Karpas-422 (cell line): ENCODE measurements at places on chromosomes 1 and 21. TPM values are rescaled to one million over a fixed set of nuclear protein-coding genes. Genes with fewer than 3 reads are reported as not detected.
A peak's percentile ranks its signal among the peaks of the same experiment; 100 is the strongest.

DNA sequence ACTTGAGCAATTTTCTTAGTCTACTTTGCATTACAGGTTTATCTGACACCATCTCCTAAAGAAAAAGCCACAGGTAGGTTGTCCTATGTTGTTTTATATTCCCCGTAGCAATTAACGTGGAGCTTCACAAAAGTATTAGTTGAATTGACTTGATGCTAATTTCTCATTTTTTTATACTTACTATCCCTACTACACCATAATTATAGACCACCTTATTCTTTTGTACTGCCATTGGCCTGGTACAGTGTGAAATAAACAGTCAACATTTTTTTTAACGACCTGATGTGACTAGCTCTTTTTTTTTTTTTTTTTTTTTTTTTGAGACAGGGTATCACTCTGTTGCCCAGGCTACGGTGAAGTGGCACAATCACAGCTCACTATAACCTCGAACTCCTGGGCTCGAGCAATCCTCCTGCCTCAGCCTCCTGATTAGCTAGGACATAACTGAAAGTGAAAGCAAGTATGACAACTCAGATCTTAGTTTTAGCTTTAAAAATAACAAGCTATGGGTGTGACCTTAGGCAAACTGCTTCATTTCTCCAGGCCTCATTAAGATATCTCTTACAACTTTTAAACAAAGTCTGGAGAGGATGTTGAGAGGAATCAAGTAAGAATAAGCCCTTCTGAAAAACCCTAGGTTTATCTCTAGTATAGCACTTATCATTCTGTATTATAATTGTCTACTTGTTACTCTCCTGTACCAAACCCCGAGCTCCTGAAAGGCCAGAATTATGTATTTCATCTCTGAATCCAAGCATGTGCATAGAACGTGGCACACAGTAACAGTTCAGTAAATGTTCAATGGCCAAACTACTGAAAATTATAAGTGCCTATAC lies 49.5 kb downstream of the LUZP1 start:
- no peaks in the 10 kb centered on the region; the same call in 1 of the 2 replicates for H3K4me1 ChIP-seq
- H3K27ac ChIP-seq = no peak overlapping the region
- H3K4me3 ChIP-seq = no peak overlapping the region
- no peak for DNase-seq

DNA sequence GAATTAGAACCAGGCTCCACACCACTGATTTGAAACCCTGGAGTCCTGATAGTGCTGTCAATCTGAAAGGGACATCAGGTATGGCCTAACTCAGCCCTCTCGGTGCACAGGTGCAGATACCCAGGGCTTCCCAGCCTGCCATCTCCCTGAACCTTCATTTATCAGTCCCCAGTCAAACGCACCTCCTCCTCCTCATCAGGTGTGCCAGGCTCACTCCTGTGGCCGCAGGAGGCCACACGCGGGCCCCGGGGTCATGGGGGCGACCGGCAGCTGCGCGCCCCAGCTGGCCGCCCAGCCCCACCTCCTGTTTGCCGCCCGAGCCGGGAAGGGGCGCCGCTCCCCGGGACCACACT lies 572 bp downstream of the FUCA1 start:
- H3K4me3 ChIP-seq = peak overlapping the region; percentile 96
- peaks cover 37% of the 10 kb centered on the region for H3K4me1 ChIP-seq
- peak overlapping the region; percentile 35; the same call in 1 of the 2 replicates for H3K27ac ChIP-seq
- no peak for DNase-seq
- H3K36me3 ChIP-seq = peaks cover 31% of the 10 kb centered on the region

DNA sequence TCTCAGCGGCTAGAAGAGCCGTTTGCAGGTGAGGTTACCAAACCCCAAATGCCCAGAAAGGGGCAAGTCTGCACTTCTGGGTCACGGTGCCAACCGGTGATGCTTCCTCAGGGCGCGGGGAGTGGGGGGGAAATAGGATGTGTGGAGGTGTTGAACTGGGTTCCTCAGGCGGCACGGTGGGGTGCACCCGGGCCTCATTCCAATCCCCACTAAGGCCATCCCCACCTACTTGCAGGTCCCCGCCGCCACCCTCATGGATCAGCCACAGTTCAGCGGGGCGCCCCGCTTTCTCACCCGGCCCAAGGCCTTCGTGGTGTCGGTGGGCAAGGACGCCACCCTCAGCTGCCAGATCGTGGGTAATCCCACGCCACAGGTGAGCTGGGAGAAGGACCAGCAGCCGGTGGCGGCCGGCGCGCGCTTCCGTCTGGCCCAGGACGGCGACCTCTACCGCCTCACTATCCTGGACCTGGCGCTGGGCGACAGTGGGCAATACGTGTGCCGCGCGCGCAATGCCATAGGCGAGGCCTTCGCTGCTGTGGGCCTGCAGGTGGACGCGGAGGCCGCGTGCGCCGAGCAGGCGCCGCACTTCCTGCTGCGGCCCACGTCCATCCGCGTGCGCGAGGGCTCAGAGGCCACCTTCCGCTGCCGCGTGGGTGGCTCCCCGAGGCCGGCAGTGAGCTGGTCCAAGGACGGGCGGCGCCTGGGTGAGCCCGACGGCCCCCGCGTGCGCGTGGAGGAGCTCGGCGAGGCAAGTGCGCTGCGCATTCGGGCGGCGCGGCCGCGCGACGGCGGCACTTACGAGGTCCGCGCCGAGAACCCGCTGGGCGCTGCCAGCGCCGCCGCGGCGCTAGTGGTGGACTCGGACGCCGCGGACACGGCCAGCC lies 3.9 kb downstream of the OBSCN start:
- no peaks in the 10 kb centered on the region for H3K36me3 ChIP-seq
- no peak for DNase-seq
- H3K27me3 ChIP-seq = no peaks in the 10 kb centered on the region
- no peak overlapping the region for H3K4me3 ChIP-seq

DNA sequence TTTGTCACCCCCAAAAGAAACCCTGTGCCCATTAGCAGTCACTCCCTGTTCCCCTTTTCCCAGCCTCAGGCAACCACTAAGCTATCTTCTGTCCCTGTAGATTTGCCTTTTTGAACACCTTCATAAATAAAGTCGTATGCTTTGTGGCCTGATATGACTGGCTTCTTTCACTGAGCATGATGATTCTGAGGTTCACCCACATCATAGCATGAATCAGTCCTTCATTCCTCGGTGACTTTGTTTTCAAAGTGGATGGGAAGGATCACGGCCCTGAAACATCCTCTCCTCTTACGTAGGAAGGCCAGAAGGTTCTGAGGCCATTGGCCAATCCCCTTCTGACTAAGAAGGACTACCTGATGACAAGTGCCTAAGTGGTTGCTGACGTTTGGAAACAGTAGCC lies 39.1 kb downstream of the NIPAL3 start:
- no peak overlapping the region for H3K4me3 ChIP-seq
- H3K4me1 ChIP-seq = no peaks in the 10 kb centered on the region
- H3K27me3 ChIP-seq = no peaks in the 10 kb centered on the region

- H3K27me3 ChIP-seq = no peaks in the 10 kb centered on the region
- no peak overlapping the region for H3K27ac ChIP-seq
- no peak overlapping the region for H3K4me3 ChIP-seq
- H3K36me3 ChIP-seq = no peaks in the 10 kb centered on the region
- no peaks in the 10 kb centered on the region for H3K4me1 ChIP-seq
- no peak for DNase-seq
Observed at GRCh38 chr1:155872527-155872926, 13.2 kb downstream of the SYT11 start.

The SLFNL1 gene
- total RNA-seq = 0.89 and 1.5 TPM in 2 replicates

The ELAPOR1 gene
- total RNA-seq = 0.22 and 4.7 TPM in 2 replicates
